ENCODE measurements at places on chromosomes 6 and 20.

DNA sequence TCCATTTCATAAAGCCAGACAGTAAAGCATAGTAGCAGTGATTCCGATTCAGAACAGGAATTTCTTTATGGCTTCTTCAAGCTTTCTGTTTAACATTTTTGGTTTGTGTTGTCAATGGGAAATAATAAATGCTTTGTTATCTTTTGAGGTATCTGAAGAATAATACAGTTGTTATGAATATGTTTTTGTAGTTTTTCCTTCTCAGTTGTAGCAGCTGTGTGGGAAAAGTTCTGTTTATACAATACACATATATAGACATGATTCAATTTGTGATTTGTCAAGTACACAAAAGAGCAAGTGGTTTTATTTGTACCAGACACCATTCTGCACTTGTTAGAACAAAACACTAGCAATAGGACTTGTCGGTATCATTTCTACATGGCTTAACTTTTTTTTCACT, 96.6 kb downstream of the CDYL start:
- DNase-seq: no peak

GRCh38 chr20:35001596-35002362, 46.1 kb downstream of the MYH7B start:
- no peak for DNase-seq

GRCh38 chr6:11282875-11283274, 50.4 kb upstream of the NEDD9 start:
- no peak for DNase-seq

- no peak for DNase-seq
Measured at GRCh38 chr20:9349249-9349648, 165.1 kb upstream of the LAMP5 start.

GRCh38 chr6:46048646-46049297, 33.1 kb upstream of the CLIC5 start:
- DNase-seq: no peak

- no peak for DNase-seq
Measured at GRCh38 chr6:100538086-100538485, 73.4 kb upstream of the SIM1 start.

GRCh38 chr20:59564171-59564570, 40.2 kb upstream of the PHACTR3 start:
- no peak for DNase-seq

DNA sequence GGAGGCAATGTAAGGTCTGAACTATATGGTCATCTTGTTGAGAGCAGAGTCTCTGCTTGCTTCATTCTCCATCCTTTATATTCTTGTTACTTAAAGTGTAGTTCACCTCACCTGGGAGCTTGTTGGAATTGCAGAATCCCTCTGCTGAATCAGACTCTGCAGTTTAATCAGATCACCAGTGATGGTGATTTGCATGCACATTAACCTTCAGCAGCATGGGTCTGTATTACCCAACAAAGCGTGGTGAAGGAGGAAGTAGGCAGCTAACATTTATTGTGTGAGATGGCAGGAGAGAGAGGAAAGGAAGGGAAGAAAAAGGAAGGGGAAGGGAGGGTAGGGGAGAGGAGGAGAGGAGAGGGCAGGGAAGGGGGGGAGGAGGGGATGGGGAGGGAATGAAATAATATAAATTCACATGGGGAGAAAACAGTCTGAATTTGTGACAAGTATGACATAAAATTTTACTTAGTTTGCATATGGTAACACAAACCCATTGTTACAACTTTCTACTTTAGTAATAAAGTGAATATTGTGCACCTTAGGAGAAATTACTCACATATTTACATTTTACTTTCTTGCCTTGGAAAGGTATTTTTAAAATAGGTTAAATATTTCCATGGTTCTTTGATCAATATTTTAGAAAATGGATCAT, 740.7 kb downstream of the DHX35 start:
- no peak for DNase-seq

DNA sequence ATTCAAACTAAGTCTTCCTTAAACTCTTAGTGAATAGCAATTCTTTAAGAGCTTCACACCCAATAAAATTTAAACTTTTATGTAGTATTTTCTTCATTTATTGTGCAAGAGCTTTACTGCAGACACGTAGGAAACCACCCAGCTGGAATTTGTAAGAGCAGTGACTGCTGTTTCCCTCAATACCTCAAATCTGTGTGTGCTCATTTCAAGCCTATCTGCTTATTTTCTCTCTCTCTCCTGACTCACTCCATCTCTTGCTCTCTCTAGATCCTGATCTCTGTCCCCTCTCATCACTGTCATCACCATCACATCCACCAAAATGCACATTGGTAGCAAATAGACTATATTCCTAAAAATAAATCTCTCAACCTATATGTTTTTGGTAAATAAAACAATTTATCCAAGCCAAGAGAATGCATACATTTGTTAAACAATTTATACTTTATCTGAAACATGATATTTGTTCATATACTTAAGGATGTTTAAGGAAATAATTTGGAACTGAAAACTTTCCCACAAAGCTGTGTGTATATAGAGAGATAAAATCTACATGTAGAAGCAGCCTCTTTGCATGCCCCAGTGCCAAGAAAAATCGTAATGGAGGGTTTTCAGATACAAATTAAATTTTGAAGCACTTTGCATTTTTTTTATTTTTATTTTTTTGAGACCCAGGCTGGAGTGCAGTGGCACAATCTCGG, 273.0 kb downstream of the TFAP2A start:
- no peak for DNase-seq

- no peak for DNase-seq
Measured at GRCh38 chr6:100845676-100846075, 35.5 kb downstream of the ASCC3 start.

All from NCI-H1694 (cell line).